Activated CD4-positive, alpha-beta memory T cell treated with anti-CD3 and anti-CD28 coated beads for 36 hours (primary cell): ENCODE measurements at places on chromosomes 5 and 9.
A peak's percentile ranks its signal among the peaks of the same experiment; 100 is the strongest.

- DNase-seq, result no peak
These were observed 509.8 kb downstream of the CSNK1G3 start for GRCh38 chr5:124021776-124022175.

GRCh38 chr5:173855162-173855994 lies 32.8 kb upstream of the CPEB4 start:
- no peak for DNase-seq

DNA sequence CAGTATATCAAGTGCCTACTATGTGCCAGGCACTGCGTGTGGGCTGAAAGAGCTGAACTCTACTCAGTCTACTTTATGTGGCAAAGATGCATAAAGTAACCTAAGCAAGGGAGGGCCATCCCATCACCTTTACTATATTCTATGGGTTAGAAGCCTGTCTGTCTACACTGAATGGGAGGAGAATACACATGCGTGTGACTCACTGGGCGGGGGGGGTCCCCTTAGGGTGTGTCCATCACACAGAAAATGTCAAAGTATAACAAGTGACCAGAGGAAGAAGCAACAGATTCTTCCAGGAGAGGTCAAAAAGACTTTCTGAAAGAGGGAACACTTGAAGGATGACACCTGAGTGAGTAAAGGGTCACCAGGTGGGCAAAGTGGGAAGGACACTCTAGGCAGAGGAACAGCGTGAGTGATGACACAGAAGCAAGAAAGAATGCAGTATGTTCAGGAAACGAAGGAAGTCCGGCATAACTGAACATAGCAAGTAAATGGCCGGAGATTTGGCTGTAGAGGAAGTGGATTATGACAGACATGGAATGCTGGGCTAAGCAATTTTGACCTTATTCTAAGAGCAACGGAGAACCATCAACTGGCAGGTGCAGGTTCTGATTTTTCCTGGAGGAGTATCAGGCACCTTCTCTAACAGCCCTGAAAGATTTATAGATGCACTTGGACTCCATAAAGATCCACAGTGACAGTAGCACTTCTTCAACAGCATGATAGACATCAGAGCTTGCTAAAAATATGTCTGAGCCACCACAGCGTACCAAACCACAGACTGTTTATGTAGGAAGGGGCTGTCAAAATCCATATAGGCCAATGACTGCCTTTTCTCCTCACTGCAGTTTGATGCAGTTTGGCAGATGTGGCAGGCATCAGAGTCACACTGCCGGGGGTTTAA lies 8.0 kb upstream of the WHRN start:
- DNase-seq, result no peak

- DNase-seq, result no peak
These were observed 29.9 kb upstream of the TCF7 start for GRCh38 chr5:134084570-134084969.

- no peak for DNase-seq
These were observed 73.6 kb upstream of the SUSD1 start for GRCh38 chr9:112248722-112249121.

- no peak for DNase-seq
These were observed 48.6 kb upstream of the TLE1 start for GRCh38 chr9:81737871-81738507.

- no peak for DNase-seq
These were observed 58.8 kb downstream of the SNX30 start for GRCh38 chr9:112809351-112809848.

- no peak for DNase-seq
These were observed 208.4 kb downstream of the CD180 start for GRCh38 chr5:66987949-66988838.

DNA sequence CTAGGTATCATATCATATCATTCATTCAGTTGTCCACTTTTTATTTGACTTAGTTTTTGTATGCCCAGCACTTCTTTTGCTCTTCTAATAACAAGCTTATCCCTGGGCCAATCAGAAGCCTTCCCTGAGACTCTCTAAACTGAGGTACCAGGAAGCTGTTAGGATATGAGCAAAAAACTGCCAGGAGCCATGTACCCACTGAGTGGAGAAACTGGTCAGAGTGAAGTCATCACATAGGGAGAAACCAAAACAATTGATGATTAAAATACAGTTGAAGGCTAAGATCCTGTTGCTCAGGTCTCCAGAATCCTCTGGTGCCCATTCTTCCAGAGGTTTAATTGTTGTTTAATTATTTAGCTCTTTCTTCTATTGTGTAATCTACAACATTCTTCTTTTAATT lies 120.2 kb downstream of the KIAA0825 start:
- no peak for DNase-seq

- no peak for DNase-seq
These were observed 71.9 kb downstream of the ACTL7B start for GRCh38 chr9:108783731-108784495.

GRCh38 chr9:6759185-6759977 lies 1.6 kb downstream of the KDM4C start:
- DNase-seq, result peak; percentile 44

DNA sequence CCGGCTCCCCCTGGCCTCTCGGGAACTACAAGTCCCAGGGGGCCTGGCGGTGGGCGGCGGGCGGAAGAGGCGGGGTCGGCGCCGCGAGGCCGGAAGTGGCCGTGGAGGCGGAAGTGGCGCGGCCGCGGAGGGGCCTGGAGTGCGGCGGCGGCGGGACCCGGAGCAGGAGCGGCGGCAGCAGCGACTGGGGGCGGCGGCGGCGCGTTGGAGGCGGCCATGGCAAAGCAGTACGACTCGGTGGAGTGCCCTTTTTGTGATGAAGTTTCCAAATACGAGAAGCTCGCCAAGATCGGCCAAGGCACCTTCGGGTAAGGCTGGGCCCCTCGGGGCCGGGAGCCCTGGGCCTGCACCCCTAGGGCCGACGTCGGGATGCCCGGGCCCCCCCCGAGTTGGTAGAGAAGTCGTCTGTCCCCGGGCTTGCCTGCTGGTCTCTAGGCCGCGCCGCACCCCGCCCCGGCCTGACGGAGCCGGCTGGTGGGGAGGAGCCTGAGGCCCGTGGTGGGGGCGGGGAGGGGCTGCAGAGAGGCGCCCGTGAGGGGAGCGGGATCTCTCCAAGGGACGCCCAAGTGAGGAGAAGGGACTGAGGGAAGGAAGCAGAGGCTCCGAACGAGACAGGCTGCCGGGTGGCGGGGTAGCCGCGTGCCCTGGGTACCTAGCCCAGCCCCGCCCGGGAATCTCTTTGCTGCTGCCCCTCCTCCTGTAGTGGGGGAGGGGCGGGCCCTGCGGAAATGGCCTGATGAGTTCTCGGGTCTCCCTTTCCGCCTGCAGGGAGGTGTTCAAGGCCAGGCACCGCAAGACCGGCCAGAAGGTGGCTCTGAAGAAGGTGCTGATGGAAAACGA lies at the start of gene CDK9:
Gene CDK9 (plus strand): TSS at position 102 of the 840 bp plus-strand sequence. CDS start 115 bp downstream, at position 217.
- peak; percentile 96 for DNase-seq

- peak; percentile 86 for DNase-seq
These were observed 100.9 kb upstream of the PTGER4 start for GRCh38 chr5:40578501-40579451.

DNA sequence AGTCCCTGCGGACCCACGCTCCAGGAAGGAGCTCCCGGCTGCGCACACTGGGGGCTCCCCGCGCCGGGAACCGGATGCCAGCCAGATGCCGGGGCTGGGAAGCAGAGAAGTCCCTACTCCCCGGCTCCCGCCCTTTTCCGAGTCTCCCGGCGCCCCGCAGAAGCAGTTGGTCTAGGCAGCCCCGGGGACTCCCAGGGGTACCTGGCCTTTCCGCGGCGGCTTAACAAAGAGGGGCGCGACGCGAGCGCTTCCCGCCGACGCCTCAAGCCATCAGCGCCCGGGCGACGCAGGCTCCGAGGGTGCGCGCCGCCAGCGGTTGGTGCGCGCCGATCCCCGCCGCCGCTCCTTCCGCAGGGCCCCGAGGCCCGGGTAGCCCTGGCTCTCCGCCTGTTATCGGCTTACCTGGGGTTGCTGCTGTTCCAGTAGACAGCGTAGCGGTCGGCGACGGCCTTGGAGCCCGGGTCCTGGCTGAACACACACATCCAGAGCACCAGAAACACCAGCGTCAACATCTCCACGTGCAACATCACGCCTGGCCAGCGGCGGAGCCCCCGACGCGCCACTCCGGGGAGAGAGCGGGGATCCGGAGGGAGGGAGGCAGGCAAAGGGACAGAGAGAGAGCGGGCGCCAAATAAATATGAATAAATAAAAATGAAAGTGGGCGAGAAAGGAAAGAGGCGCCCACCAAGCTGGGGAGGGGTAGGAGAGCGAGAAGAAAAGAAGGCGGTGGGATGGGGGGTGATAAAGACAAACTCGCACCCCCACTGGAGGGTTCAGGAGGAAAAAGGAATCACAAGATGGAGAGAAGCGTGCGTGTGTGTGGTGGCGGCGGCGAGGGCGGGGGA lies 428 bp downstream of the EFNA5 start:
- peak; percentile 16 for DNase-seq

DNA sequence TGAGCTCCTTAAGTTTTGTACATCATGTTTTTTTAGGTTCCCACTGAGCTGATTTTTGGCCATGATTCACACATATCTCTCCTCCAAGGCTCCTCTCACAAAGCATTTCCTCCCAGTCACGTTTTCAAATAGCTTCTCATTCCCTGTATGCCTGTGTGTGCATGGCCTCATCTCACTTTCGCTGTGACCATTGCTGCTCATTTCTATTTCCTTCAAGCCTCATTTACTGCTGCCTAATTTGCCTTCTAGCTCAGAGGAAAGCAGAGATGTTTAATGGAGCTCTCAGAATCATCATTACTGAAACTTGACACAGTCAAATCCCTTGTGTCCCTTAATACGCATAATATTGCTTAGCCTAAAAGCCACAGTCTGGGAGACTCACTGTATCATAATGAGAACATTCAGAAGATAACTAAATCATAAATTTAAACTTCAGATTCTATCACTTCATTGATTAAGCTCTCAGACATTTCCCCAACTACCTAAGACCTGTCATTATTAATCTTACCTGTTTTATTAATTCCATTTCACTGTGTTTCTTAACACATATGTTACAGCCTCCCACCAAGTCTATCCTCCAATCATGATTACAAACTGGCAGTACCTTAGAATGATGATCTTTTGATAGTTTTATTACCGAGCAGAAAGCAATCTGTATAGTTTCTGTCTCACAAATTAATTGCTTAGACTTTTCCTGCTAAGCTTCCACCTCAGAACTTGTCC lies 278.3 kb upstream of the PTGER4 start:
- DNase-seq, result peak; percentile 66

DNA sequence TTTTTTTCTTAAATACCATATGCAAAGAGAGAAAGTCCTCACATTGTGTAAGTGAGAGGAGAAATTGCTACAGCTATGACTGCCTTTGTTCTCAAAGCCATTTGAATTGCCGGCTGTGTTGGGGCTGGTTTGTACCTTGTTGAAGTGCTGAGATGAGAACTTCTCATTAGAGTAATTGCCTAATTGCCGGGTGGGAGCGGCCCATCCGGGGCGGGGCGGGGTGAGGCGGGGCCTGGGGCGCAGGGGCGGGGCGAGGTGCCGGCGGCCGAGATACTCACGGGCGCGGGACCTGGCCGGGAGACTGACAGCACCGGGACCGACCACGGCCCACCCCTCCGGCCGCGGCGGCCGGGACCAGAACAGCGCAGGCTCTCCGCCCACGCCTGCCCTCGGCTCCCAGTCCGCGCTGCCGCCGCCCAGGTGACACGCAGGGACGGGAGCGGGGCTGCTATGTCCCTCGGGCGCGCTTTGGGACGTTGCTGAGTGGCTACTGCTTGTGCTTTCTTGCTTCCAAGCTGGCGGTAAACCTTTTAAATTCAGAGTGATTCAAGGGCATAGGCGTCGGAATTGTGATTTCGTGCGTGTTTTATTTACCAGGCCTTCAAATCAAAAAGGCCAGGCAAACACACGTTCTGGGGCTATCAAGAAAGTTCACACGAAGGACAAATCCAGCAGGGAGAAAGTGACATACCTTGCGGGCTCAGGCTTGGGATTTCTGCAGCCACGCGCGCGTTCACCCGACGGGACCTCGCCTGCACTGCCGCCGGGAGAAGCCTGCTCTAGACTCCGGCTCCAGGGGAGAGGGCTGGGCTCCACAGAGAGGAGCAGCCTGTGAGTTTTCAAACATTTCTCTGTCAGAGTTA lies 269.1 kb downstream of the FANCC start:
- DNase-seq, result peak; percentile 62

GRCh38 chr5:168269937-168270330 lies 21.5 kb upstream of the WWC1 start:
- DNase-seq, result no peak

DNA sequence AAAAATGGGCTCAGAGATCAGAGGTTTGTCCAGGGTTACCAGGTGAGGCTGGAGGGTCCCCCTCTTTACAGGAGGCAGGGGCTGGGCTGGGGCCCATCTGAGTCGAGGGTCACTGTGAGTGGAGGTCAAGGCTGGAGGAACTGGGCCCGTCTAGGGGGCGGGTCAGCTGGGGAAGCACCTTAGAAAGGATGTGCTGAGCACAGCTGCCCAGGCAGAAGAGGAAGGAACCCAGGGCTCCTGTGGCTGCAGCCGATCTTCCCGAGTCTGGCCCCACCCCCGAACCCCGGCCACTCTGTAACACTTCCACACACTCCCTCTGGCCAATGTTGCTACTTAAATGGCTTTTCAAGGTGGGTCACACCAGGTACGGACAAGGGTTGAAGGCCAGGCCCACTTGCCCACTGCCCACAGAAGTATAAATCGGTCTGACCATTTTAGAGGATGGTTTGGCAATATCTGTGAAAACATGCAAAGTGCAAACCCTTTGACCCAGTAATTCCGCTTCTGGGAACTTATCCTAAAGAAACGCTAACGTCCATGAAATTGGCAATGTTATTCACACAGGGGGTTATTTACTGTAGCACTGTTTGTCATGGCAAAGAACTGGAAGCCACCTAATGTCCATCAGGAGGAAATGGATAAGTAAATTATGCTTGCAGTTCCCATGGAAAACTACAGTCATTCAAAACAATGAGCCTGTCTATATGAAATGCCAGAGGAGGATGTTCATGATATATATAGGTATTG lies 30.5 kb upstream of the EEIG1 start:
- no peak for DNase-seq

- no peak for DNase-seq
These were observed 114.8 kb upstream of the ELL2 start for GRCh38 chr5:96076451-96076850.

DNA sequence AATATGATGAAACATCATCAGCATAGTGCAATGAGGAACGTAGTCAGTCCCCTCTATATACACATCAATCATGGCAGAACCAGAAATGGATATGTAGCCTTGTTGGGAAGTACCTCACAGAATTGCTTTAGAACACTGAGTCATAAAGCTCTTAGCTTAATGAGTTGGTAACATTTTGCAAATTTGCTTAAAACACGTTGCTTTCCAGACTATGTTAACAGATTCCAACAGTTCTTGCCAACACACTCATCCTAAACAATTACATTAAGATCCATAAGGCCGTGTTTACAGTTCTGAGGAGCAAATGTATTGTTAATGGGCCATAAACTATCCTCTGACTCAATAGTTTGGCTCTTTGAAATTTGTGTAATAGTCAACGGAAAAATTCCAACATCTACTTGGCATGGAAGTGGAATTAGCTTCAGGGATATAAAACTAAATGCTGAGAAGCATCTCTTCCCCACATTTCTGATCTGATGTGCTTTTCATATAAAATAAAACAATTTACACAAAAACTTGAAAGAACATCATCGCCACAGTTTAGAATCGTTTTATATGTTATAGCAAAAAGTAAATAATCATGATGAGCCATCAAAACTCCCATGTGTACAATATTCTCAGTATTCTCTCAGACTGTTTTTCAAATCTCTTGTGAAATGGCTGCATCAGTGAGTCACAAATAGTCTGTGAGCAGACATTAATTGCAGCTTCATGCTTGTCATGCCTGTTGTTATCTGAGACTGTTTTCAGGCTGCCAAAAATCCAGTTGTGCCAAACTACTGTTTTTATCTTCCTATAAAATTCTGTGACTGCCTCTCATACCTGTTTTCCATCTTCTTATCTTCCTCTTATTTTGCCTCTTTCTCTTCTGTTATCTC lies 291.9 kb downstream of the COX7C start:
- no peak for DNase-seq

- no peak for DNase-seq
These were observed 1.8 kb upstream of the EGR1 start for GRCh38 chr5:138463419-138464007.
